ENCODE measurements at places on chromosomes 2 and 18. TPM values are rescaled to one million over a fixed set of nuclear protein-coding genes. Genes with fewer than 3 reads are reported as not detected.

ALLC gene
- not detected for total RNA-seq

FSIP2 gene
- 0.78 TPM for total RNA-seq

EGR4 gene
- not detected for total RNA-seq

GPR39 gene
- 1.3 TPM for total RNA-seq

SLC4A5 gene
- 2.2 TPM for total RNA-seq

MYO5B gene
- 6.6 TPM for total RNA-seq

RAMP1 gene
- 6.8 TPM for total RNA-seq

TFPI gene
- total RNA-seq = 126 TPM

PRSS56 gene
- total RNA-seq = not detected

TFCP2L1 gene
- under 0.01 TPM for total RNA-seq

ACADL gene
- total RNA-seq = 0.65 TPM
